Left kidney (tissue), 8 donors: ENCODE measurements at places on chromosomes 13 and 19.

GRCh38 chr19:12873891-12874745 is 7.1 kb downstream of the DNASE2 start:
- DNase-seq, result no peak

GRCh38 chr13:29483211-29483610 is 112.3 kb downstream of the SLC7A1 start:
- DNase-seq, result no peak

GRCh38 chr19:16233836-16234551 is 36.3 kb downstream of the AP1M1 start:
- no peak for DNase-seq

GRCh38 chr19:1113030-1113985 is 9.5 kb downstream of the GPX4 start:
- peak; percentile 89 for DNase-seq

- no peak for DNase-seq
Observed at GRCh38 chr13:32984857-32985626, 31.2 kb upstream of the KL start.

GRCh38 chr19:9793071-9793591 is 24.6 kb upstream of the ZNF846 start:
- no peak for DNase-seq

GRCh38 chr19:45467115-45467455 is 711 bp upstream of the FOSB start:
- no peak for DNase-seq

GRCh38 chr13:61255040-61255796 is 160.4 kb downstream of the PCDH20 start:
- no peak for DNase-seq

GRCh38 chr19:16293118-16294091 is 31.2 kb upstream of the KLF2 start:
- peak; percentile 94 for DNase-seq

DNA sequence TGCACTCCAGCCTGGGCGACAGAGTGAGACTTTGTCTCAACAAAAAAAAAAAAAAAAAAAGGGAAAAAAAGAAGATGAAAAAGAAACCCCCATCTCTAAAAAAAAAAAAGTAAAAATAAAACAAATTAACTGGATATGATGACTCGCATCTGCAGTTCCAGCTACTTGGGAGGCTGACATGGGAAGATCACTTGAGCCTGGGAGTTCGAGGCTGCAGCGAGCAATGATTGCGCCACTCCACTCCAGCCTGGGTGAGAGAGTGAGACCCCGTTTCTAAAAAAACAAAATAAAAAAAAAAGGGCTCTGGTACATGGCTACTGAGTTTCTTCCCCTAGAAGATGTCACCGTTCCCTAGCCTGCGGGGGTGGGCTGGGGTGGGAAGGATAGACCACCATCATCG is 2.4 kb upstream of the CATSPERG start:
- no peak for DNase-seq

DNA sequence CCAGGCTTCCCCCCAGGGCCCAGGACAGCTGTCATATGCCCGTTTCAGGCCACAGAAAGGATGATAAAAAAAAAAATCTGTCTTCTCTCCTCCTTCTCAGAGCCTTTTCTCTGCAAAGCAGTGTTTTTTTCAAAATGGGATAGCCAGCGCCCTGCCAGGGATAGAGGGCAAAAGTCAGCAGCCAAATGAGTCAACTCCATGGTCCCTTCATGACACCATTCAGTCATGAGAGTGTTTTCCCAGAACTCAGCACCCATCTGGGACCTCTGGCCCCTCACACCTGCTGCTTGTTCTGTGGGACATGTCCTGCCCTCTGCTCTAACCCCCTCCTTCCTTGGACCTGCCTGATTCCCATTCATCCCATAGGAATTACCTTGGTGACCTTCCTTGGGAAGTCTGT is 95.0 kb downstream of the CYSLTR2 start:
- no peak for DNase-seq

- no peak for DNase-seq
Observed at GRCh38 chr13:100608489-100608888, 19.9 kb upstream of the GGACT start.

- DNase-seq, result no peak
Observed at GRCh38 chr19:14577885-14578427, 4.9 kb upstream of the CLEC17A start.

GRCh38 chr13:90237852-90238251 is 1109.6 kb upstream of the MIR17HG start:
- DNase-seq, result no peak

GRCh38 chr13:29436721-29437280 is 158.7 kb downstream of the SLC7A1 start:
- DNase-seq, result no peak

- DNase-seq, result no peak
Observed at GRCh38 chr13:48178126-48178525, 54.9 kb upstream of the ITM2B start.

DNA sequence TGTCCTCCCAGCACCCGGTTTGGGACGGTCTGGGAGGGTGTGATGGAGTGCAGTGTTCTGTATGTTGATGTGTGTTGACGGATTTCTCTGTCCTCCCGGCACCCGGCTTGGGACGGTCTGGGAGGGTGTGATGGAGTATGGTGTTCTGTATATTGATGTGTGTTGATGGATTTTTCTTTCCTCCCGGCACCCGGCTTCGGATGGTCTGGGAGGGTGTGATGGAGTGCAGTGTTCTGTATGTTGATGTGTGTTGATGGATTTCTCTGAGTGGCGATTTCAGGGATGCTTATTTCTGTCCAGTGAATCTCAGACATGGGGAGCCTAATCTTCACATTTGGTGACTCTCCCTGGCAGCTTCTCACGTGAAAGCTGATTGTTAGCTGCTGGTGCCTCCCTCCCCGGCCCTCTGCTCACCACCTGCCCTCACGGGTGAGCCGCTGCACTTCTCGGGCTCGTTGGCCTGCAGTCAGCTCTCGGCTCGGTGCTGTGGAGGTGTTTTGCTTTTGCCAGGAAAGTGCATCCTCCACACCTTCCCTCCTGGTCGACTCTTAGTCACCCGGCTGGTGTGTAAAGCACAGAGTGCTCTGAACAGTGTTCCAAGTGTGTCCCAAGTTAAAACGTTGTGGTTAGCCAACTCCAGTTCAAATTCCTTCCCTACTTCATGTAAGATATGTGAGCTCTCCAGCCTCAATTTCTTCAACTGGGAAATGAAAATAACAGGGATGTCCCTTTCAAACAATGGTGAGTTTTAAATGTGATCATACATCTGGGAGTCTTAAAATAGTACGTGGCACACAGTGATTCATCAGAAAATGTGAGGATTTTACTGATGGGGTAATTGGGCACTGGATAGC is 54.6 kb downstream of the ATP11A start:
- no peak for DNase-seq

DNA sequence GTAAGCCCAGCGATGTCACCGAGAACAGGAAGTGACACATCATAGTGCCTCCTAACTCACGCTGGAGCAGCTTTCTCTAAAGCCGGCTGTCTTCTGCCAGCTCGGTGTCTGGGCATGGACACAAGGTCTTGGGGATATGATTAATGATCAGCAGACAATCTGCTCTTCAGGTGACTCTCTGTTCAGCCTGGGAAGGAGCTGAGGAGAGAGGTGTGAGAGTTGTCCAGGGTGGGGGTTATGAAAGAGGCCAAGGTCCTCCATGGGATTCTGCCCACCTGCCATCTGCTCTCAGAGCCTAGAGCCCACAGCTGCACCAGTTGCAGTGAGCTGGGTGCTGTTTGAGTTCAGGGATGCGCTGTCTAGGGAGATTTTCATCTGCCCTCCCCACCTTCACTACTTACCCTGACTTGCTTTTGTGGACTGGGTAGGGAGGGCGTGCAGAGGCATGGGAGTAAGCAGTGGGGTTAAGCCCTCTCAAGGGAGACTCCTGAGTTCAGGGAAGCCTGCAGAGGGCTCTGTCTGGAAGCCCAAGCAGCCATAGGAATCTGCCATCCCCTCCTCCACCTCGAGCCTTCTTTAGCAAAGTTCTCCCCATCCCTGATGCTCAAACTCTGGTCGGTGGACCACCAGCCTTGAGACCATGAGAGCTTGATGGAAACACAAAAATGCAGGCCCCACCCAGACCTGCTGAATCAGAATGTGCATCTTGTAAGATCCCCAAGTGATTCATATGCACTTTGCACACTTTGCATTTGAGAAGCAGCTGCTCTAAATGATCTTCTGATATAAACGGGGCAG is 539.7 kb downstream of the RFC3 start:
- no peak for DNase-seq

GRCh38 chr19:49148784-49149651 is 6.2 kb downstream of the HRC start:
- peak; percentile 98 for DNase-seq

DNA sequence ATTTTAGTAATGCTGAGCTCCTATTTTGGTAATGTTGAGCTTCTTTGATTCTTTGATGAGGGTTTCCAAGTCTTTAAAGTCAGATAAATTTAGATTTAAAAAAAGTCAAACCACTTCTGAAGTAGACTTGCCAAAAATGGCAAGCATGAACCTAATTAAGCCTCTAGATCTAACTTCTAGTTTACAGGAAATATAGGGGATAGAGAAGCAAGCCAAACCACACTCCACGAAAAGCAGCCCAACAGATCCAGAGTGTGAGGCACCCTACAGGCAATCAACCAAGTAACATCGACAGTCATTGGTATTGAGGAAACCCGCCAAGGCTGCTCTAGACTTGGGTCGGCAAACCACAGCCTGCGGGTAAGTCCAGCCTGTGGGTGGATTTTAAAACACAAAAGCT is 3.7 kb downstream of the GGACT start:
- no peak for DNase-seq

DNA sequence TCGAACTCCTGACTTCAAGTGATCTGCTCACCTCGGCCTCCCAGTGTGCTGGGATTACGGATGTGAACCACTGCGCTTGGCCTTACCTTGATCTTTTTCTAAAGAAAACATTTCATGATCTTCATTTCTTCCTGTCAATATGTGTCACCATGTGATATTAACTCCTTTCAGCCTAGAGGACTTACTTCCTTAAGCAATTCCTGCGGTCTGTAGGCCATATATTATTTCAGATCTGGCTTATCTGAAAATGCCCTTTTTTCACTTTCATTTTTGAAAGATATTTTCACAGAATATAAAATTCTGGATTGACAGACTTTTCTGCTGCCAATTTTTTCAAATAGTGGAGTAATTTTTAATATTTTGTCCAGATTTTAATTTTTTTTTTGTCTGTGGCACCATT is 2.0 kb upstream of the GPR32 start:
- no peak for DNase-seq

DNA sequence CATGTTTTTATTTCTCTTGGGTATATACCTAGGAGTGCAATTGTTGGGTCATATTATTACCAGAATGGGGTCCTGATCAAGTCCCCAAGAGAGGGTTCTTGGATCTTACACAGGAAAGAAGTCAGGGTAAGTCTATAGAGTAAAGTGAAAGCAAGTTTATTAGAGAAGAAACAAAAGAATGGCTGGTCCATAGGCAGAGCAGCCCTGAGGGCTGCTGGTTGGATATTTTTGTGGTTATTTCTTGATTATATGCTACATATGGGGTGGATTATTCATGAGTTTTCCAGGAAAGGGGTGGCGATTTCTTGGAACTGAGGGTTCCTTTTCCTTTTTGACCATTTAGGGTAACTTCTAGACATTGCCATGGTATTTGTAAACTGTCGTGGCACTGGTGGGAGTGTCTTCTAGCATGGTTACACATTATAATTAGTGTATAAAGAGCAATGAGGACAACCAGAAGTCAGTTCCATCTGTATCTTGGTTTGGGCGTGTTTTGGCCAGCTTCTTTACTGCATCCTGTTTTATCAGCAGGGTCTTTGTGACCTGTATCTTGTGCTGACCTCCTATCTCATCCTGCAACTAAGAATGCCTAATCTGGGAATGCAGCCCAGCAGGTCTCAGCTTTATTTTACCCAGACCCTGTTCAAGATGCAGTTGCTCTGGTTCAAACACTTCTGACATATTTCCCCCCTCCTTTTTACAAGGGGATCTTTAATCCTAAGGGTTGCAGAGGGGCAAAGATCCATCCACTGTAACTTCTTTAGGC is 41.1 kb downstream of the CEACAM1 start:
- DNase-seq, result no peak

GRCh38 chr13:31048521-31048920 is 113.2 kb downstream of the HSPH1 start:
- DNase-seq, result no peak

DNA sequence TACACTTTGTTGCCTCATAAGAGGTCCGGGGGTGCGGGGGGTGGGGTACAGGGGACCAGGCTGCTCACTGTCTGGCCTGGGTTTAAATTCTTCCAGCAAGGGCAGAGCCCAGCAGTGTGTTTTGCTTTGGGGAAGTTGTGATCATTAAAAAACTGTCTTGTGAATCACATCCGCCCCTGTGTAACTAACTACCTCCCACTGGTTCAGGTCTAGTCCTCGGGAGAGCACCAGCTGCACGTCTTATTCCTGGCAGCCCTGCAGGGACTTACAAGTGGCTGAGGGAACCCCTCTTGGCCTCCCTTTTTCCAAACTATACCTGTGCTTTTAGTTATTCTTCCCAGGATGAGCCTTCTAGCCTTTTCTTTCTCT is 127.5 kb downstream of the SIPA1L3 start:
- no peak for DNase-seq

DNA sequence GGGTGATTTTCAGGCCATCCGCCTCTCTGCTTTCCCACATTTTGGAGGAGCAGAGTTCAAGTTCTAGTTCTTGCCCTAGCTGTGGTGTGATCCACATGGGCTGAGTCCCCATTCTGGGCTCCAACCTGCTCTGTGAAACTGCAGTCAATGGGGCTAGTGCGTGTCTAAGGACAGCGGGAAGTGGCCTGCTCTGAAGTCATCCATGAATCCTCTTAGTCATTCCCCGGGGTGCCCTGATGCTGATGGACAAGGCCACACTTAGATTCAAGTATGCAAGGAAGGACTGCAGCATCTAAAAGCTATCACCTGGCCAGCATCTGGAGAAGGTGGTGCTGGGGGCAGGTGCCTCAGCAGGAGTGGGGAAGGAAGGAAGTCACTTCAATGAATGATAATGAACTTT is 94.6 kb downstream of the TSHZ3 start:
- DNase-seq, result no peak
